NCI-H510A treated with DMSO at 0.1 percent for 48 hours (cell line): ENCODE measurements at places on chromosomes 13 and 19.

GRCh38 chr13:98324105-98324504, 147.0 kb upstream of the RNF113B start:
- no peak for DNase-seq

GRCh38 chr19:48955308-48955958, 758 bp downstream of the BAX start:
- DNase-seq: no peak

DNA sequence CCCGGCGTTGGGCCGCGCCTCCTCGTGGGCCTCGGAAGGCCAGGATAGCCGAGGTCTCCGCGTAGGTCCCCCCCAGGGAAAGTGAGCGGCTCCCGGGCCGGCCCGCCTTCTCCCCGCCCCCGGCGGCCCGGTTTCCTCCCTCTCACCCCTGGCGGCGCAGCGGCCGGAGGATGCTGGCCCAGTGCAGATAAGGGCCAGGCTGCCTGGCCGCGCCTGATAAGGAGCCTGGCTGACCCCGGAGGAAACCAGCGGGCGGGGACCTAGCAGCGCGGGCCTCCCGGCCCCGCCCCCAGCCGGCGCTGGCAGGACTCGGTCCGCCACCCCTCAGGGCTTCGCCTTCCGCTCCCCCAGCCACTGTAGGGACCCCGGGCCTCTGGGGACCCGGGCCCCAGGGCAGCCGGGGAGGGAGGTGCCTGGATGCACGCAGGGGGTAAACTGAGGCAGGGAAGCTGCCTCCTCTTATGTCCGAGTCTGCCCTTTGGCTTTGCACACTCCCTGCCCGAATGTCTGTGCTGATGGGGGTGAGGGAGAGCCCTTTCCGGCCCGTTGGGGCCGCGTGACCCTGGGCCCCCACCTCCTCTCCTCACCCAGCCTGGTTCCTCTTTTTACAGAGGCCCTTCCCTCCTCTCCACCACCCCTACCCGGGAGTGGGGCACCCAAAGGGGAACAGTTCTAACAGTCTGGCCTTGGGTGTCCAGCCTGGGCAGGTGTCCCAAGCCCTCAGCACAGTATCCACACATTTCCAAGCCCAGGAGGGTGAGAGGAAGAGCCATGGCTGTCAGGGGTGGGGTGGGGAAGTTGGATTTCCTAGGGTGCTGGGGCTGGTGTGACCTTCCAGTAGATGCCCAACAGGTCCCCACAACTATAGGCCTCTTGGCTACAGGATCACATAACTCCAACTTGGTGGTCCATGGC, at the start of gene LYL1:
LYL1 (minus strand) TSS at position 193 of the 915 bp plus-strand sequence. CDS start 1,687 bp downstream, outside the sequence.
- no peak for DNase-seq

DNA sequence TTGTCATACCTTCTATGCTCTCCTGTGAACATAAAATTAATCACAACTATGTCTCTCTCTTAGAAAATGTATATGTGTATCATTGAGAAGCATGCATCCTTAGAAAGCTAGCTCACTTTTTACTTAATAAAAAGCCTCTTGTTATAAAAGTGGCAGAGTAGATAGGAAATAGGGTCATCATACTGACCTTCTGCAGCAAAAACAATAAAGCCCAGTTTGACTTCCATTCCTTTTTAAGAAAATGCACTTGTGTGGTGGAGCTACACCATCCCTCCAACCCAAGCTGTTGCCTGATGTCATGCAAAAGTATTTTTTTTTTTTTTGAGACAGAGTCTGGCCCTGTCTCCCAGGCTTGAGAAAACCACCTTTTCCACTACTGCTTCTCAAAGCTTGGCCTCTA, 393.3 kb downstream of the LIG4 start:
- no peak for DNase-seq

GRCh38 chr13:36436811-36437210, 4.5 kb downstream of the CCNA1 start:
- DNase-seq: no peak

DNA sequence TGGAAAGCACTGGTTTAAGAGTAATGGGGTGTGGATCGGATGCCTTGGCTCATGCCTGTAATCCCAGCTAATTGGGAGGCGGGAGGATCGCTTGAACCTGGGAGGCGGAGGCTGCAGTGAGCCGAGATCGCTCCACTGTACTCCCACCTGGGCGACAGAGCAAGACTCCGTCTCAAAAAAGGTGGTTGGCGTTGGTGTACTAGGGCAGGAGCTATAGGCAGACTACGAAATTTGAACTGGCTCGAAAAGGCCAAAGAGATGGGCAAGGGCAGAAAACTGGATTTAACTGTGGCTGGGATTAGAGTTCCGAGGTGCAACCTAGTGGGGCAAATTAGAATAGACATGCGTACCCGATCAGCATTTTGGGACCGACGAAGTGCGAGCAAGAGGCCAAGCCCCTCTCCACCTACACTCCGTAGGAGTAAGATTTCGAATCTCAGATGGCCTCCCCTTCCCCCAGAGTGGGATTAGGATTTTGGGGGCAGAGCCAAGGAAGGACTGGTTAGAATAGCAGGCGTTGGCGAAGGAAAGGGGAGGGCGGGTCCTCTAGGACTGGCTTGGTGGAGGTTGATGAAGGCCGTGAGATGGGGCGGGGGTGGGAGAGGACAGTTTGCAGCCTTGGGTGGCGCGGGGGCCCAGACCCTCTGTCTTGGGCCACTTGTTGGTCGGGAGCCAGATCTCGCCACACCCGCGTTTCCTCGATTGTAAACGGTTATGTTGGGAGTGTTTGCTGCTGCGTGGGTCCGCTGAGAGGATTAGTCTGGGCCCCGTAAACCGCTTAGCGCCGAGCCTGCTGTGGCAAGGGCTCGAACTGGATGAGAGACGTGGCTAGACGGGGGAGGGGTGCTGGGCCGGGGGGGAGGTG, 2.0 kb upstream of the INAFM1 start:
- DNase-seq: no peak

GRCh38 chr13:89846926-89847585, 1500.4 kb upstream of the MIR17HG start:
- no peak for DNase-seq

DNA sequence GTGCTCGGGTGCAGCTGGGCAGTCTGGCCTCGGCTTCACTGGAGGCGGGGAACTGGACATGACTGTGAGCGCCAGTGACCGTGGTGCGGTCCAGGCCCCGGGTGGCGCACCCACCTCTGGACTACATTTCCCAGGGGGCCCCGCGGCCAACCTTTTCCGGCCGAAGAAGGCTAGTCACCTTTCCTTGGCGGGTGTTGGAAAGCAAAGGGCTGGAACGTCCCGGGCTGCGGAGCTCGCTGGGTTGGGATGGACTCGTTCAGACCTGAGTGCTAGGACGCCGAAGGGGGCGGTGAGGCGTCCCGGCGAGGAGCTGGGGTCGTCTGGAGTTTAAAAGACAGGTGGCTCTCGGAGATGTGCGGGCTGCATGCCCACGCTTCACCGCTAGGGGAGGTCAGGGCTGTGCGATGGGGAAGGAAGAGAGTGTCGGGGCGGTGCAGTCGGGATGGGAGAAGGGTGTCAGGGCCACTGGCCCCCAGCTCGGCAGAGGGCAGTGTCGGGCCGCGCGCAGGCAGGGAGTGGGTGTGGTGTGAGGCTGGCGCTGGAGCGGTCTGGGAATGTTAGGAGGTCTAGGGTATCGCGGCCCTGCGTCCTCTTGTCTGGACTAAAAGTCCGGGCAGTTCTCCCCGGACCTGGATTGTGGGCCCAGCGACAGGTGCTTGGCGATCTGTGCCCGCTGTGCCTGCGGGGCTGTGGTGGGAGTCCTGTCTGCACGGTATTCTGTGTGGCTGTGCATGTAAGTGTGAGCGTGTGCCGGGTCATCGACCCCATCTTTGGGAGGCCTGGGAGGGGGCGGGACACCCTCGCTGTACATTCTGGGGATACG, 57.1 kb downstream of the ZNF568 start:
- DNase-seq: no peak

- DNase-seq: no peak
Measured at GRCh38 chr19:18993115-18993514, 40.2 kb downstream of the SUGP2 start.

GRCh38 chr19:7215176-7215575, 79.0 kb downstream of the INSR start:
- DNase-seq: no peak

DNA sequence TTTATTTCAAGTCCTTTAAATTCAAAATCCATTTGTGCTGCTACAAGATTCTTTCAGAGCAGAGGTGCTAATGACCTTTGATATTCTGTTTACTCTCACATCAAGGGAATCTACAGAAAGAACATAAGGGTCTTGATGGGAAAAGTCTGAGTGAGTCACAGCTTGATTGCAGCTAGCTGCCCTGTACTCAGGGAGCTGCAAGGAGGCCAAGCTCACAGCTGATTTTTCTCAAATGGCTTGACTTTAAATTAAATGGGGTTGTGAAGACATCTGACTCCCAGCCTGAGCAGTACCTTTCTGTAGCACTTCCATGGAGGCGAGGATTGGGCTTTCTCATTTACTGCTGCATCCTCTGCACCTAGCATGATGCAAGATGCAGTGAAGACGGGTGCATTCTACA, 62.5 kb downstream of the RAP2A start:
- no peak for DNase-seq

GRCh38 chr13:97313551-97314260, 91.6 kb downstream of the MBNL2 start:
- DNase-seq: no peak

DNA sequence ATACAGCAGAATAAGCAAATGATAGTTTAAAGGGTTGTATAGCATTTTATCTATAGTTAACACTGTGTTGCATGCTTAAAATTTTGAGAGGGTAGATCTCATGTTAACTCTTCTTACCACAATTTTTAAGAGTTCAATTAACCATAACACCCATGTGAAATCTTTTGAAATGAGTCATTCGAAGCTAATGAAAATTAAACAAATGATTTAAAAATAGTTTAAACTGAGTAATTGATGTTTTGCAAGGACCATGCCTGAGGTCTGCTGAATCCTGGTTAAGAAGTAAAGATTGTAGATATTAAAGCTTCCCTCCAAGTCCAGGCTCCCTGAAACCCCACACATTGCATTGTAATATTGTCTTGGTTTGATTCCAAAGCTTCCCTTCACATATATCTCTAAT, 176.7 kb upstream of the RNF113B start:
- DNase-seq: no peak

GRCh38 chr19:55369653-55370304, 484 bp downstream of the IL11 start:
- peak; percentile 30 for DNase-seq

DNA sequence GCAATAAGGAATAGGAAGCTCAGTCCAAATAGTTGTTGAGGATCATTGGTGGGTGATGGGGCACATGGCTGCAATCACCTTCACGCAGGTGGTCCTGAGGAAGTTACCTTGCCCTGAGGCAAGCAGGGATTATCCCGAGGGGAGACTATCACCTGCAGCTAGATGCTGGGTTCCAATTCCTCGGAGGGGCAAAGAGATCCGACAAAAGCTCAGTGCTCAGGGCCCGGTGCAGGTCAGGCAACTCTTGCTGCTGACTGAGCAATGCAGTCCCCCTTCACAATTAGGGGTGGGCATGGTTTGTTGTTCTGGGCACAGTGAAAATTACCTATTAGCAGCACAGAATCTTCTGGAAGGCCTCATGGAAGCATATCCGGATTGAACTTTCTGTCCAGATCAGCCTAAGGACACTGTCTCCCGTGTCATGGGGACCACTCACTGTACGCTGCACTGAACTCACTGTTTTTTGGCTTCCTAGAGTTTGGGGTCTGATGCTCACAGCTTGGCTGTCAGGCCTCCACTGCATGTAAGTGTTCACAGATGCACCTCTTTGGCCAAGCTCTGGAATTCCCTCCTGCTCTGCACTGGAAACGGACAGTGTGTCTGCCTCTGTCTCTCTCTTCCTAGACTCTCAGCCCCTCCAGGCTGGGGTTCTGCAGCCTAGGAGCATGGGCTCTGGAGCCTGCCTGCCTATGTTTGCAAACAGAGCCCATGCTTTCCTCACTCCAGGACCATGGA, 372.7 kb downstream of the ZNF536 start:
- no peak for DNase-seq

GRCh38 chr19:1863638-1864479, 480 bp upstream of the KLF16 start:
- DNase-seq: peak; percentile 87

GRCh38 chr13:111852725-111853518, 214.0 kb upstream of the SOX1 start:
- DNase-seq: peak; percentile 56

- peak; percentile 19 for DNase-seq
Measured at GRCh38 chr13:23724196-23724970, 154.2 kb downstream of the TNFRSF19 start.

DNA sequence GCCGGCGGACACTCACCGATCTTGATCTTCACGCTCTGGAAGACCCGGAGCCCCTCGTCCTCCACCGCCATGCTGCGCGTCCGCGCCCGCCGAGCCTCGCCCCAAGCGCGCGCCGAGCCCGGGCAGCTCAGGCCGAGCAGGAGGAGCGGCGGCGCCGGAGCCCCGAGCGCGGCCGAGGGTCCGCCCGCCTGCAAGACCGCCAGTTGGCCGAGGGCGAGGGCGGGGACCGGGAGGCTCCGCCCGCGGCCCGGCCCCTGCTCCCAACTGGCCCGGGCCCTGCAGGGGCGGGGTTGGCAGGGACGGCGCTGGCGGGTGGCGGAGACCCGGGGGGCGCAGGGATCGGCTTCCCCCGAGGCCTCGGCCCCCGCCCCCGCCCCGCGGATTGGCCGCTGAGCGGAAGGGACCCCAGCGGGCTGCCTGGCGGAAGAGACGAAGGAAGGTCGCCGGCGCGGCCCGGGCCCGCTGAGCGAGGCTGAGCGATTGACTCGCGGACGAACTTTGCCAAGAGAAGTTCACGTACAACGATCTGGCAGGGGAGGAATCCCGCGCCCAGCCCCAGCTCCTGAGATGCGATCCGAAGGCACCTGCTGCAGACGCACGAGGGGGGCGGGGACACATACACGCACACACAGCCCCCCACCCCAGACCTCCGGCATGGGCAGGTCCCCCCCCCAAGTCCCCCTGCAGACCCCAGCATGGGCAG, at the start of gene RASA3:
RASA3 (minus strand) TSS at position 205 of the 703 bp plus-strand sequence; CDS start at position 71, 134 bp downstream.
- peak; percentile 52 for DNase-seq

- DNase-seq: no peak
Measured at GRCh38 chr13:111165241-111166010, 50.3 kb downstream of the ARHGEF7 start.

DNA sequence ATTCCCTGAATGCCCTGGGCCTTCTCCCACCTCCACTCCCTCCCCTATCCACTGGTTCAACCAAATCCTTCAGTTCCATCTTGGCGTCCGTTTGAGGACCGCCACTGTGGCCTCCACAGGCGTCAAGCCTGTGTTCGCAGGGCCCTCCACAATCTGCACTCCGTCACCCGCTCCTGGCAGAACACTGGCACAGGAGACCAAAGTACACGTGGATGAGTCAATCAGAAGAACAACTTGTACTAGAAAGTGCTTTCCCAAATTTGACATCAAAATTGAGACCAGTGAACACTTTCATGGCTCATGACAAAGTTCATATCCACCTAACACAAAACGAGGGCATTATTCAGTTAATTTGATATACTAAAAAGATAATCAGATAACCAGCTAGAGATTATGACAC, 6.5 kb upstream of the CDC16 start:
- no peak for DNase-seq

GRCh38 chr19:38606131-38606530, 11.6 kb downstream of the MAP4K1 start:
- DNase-seq: no peak

DNA sequence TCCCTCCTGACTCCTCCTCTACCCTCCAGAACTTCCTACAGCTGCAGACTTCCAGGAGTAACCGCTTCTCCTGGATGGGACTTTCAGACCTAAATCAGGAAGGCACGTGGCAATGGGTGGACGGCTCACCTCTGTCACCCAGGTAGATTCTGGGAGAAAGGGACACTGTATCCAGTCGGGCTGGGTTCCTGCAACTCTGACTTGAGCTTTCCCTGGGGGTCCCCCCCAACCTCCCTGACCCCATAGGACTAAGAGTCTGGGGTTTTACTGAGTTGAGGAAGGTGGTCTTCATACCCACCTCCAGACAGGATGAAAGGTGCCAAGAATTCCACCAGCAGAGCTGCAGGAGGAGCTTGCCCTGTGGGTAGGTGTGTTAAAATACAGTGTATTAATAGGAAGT, 4.4 kb downstream of the CLEC4M start:
- no peak for DNase-seq
